ENCODE measurements at places on chromosomes 16 and 17.

- no peak for DNase-seq
Observed at GRCh38 chr17:63275971-63276745, 169.9 kb downstream of the CYB561 start.

- DNase-seq: no peak
Observed at GRCh38 chr16:46836534-46837530, 5.9 kb upstream of the C16orf87 start.

GRCh38 chr16:78988361-78988969, 612.1 kb downstream of the MAF start:
- DNase-seq: no peak

- DNase-seq: no peak
Observed at GRCh38 chr16:8721336-8722024, 47.1 kb downstream of the ABAT start.

- DNase-seq: no peak
Observed at GRCh38 chr17:29718446-29719039, 95.8 kb upstream of the CORO6 start.

GRCh38 chr17:40647624-40648383, at the start of gene SMARCE1:
SMARCE1 (minus strand) TSS chr17:40647818; CDS start chr17:40645802, 2,016 bp downstream.
- DNase-seq: peak; percentile 87

DNA sequence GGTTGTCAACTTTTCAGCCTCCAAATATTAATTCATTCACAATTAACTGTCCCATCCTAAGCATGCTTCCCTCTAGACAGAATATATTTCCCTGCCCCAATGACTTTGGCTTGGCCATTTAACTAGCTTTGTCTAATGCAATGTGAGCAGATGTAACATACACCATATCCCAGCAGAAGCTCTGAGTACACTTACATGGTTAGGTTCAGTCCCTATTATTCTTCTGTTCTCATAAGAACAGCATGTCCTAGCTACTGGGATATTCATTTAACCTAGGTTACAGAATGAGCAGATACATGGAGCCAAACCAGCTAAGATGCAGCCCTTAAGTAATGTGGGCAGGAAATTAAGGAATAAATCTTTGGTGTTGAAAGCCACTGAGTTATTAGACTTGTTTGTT, 31.8 kb downstream of the MED13 start:
- DNase-seq: no peak

GRCh38 chr16:58128711-58129096, 477 bp downstream of the CFAP20 start:
- DNase-seq: peak; percentile 26

- no peak for DNase-seq
Observed at GRCh38 chr17:49373115-49373514, 11.1 kb upstream of the ZNF652 start.

- peak; percentile 78 for DNase-seq
Observed at GRCh38 chr16:28609631-28610594, at the start of gene SULT1A1. SULT1A1 (minus strand) TSS chr16:28610044; CDS start chr16:28608855, 1,189 bp downstream.

GRCh38 chr16:86240716-86241363, 269.5 kb upstream of the FOXF1 start:
- no peak for DNase-seq

DNA sequence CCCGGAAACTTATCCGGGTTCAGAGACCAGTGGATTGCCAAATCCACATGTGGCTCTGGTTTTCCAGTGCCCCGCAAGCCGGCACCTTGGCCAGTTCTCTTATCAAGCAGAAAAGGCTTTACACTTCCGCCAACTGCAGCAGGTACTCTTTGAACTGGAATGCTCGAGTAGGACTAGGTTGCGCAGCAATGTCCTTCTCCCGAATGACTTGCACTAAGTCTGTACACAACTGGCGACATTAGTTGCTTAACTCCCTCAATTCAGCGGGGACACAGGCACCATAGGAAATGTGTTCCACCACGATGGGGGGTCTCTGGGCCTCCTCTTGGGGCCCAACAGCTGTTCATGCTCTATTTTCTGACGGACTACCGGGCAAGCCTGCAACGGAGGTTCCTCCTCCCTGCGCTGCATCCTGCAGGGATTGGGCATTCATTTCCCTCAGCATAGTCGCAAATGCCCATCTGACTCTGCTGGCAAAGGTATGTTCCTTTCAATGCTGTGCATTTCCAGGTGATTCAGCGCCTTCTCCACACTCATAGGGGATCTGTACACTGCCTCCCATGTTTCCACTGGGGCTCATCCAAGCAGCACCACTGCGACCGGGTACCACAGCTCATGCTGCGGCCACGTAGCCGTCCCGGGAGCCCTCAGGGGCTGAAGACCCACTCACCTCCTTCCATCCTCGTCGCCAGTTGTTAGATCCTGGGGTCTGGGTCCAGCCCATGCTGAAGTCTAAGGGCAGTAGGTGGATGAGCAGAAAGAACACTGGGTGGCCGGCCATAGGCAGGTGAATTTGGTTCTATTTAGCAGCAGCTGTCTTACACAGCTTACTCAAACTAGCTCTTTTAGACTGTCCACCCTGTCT, 34.2 kb upstream of the APPBP2 start:
- no peak for DNase-seq

GRCh38 chr17:79620207-79621038, 9.6 kb upstream of the RBFOX3 start:
- DNase-seq: peak; percentile 5

DNA sequence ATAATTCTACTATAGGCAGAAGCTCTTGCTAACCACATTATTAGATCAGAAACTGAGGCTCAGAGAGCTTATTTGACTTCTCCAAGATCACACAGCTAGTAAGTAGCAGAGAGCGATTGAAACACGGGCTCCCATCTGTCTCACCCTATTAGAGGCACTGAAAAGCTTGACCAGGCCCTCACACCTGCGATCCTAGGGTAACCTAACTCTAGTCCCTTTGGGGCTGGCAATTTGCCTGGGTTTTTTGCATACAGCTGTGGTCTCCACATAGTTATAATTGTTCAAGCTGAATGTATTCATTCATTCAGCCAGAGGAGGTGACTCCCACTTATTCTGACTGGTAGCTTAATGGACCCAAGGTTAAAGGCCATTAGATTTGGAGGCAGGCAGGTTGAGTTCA, 121.2 kb downstream of the ANKFN1 start:
- DNase-seq: no peak

DNA sequence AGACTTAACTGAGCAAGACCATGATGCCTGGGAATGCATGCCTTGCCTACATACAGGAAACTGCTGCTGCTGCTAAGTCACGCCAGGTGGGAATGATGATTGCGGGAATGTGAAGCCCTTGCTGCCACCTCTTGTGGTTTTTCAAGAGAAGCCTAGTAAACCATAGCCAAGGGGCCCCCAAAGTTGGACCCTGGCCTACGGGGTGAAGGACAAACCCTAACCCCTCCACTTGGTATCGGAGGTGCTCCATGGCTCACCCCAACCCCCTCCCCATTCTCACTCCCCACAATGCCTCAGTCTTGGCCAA, 233.9 kb downstream of the ZNF423 start:
- no peak for DNase-seq

DNA sequence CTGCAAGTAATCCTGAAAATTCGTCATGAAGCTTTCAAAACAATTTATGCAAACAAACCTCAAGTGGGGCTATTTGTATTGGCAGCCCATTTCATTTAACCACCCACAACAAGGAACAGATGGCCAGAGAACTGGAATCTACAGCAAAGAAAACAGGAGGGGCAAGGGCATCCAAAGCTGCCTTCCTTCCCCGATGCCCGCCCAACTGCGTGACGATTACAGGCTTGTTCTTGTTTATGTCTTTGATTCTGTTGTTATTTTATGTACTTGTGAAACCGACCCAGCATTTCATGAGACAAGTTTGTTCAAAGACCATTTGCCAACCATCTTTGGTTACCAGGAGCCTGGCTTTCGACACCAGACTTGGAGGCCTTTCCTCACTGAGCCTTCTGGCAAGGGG, 59.1 kb upstream of the IRX6 start:
- no peak for DNase-seq

GRCh38 chr17:61334673-61335072, 65.0 kb upstream of the TBX2 start:
- DNase-seq: no peak
